Keratinocyte (primary cell): ENCODE measurements at places on chromosomes 3 and 15. TPM values are rescaled to one million over a fixed set of nuclear protein-coding genes. Genes with fewer than 3 reads are reported as not detected.
A peak's percentile ranks its signal among the peaks of the same experiment; 100 is the strongest.

GRCh38 chr3:45182915-45183871 lies 37.0 kb upstream of the CDCP1 start:
- H3K27ac ChIP-seq, result peak overlapping the region; percentile 66
- DNase-seq, result no peak
- H3K4me3 ChIP-seq, result peak overlapping the region; percentile 15

DNA sequence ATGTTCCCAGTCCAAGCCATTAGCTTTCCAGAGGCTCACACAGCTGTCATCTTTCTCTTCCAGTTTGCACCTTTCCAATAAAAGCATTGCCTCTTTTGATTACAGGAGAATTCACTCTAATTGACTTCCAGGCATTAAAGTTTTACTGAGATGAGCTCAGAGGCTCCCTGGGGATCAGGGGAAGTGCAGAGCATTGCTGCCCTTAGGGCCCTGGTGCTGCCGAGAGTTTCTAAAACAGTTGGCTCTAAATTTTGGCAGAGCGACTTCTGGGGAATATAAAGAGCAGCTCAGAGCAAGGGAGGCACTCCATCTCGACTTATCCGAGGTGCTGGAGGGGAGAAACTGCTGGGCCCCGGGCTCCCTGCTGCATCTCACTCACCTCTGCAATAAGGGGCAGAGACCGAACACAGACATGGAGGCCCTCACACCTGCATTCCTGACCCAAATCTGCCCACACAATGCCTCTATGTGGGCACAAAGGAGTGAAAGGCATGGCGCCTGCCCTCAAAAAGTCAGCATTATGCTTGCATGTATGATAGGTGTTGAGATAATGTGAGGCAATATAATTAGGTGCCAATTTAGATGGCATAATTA lies 61.7 kb downstream of the SCN11A start:
- peaks cover 32% of the 10 kb centered on the region for H3K4me1 ChIP-seq
- no peak for DNase-seq
- no peak overlapping the region for H3K27ac ChIP-seq
- H3K27me3 ChIP-seq, result no peaks in the 10 kb centered on the region
- H3K36me3 ChIP-seq, result no peaks in the 10 kb centered on the region

The GOLGA6L4 gene
- polyA plus RNA-seq, result 0.44 to 1.6 TPM (median 0.86 TPM) in 3 replicates

- peaks cover 18% of the 10 kb centered on the region for H3K4me1 ChIP-seq
- H3K27me3 ChIP-seq, result no peaks in the 10 kb centered on the region
- no peak overlapping the region for H3K27ac ChIP-seq
- no peaks in the 10 kb centered on the region for H3K36me3 ChIP-seq
- DNase-seq, result no peak
These were observed 145.4 kb upstream of the TLE3 start for GRCh38 chr15:70242951-70243685.

The AADACL2 gene
- polyA plus RNA-seq, result 0.30 to 0.38 TPM in 2 of 3 replicates, not detected in the other

The USP50 gene
- polyA plus RNA-seq, result 0.12 TPM in 1 of 3 replicates, not detected in the others

The RTP3 gene
- not detected in 3 replicates for polyA plus RNA-seq

GRCh38 chr3:30098653-30099455 lies 507.5 kb upstream of the TGFBR2 start:
- DNase-seq, result no peak
- H3K4me3 ChIP-seq, result no peak overlapping the region
- H3K27me3 ChIP-seq, result no peaks in the 10 kb centered on the region
- no peaks in the 10 kb centered on the region for H3K36me3 ChIP-seq

GRCh38 chr15:54577476-54578250 lies 599.4 kb downstream of the UNC13C start:
- no peaks in the 10 kb centered on the region for H3K36me3 ChIP-seq
- H3K27ac ChIP-seq, result no peak overlapping the region
- H3K4me1 ChIP-seq, result no peaks in the 10 kb centered on the region
- no peaks in the 10 kb centered on the region for H3K27me3 ChIP-seq

DNA sequence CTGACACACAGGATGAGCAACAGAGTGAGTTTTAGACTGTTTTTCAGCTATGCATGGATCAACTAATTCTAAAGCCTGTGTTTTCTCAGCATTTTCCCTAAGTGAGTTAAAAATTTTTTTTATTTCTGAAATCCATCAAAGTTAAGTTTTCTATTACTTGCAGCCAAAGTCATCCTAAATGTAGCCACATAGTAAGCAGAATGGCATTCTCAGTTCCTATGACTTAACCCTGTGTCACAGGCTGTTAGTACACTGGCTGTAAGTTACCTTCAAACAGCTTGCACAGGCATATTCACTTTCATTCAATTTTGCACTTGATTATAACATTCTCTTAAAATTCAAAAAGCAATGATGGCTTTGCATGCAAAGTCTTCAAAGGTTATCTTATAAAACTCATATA lies 368.2 kb downstream of the OCA2 start:
- no peak overlapping the region for H3K4me3 ChIP-seq
- H3K27ac ChIP-seq, result no peak overlapping the region

- peaks cover 22% of the 10 kb centered on the region for H3K4me1 ChIP-seq
- peaks cover 21% of the 10 kb centered on the region for H3K36me3 ChIP-seq
- peak overlapping the region; percentile 60 for H3K4me3 ChIP-seq
- no peaks in the 10 kb centered on the region for H3K27me3 ChIP-seq
These were observed 41.6 kb upstream of the AP3B2 start for GRCh38 chr15:82751308-82751707.

- peaks cover 6% of the 10 kb centered on the region for H3K36me3 ChIP-seq
- DNase-seq, result no peak
- no peaks in the 10 kb centered on the region for H3K27me3 ChIP-seq
- H3K27ac ChIP-seq, result no peak overlapping the region
- H3K4me3 ChIP-seq, result no peak overlapping the region
- peaks cover 13% of the 10 kb centered on the region for H3K4me1 ChIP-seq
These were observed 31.9 kb upstream of the TSC22D2 start for GRCh38 chr3:150376001-150376848.

- H3K27me3 ChIP-seq, result no peaks in the 10 kb centered on the region
- H3K36me3 ChIP-seq, result no peaks in the 10 kb centered on the region
- DNase-seq, result no peak
- H3K4me1 ChIP-seq, result peaks cover 8% of the 10 kb centered on the region
- peak within 1 kb of the TSS; percentile 92 for H3K4me3 ChIP-seq
These were observed at the start of gene CRTC3 for GRCh38 chr15:90529371-90530249. TSS of gene CRTC3 (plus strand) at chr15:90529923. CDS start at chr15:90530072, 149 bp downstream.

DNA sequence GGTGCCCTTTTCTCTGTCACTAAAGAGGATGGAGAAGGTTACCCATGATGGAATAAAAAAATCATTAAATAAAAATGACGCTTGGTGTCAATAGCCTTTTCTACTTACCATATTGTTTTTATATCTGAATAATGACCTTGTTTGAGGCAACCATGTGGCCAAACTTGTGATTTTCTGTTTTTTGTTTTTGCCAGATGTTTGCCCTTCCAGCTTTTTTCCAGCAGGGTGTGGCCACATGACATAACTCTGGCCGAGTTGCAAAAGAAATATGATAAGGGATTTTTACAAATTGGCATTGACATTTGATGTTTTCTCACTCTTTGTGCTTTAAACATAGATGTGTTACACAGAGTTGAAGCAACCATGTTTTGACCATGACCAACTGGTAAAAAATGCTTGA lies 39.7 kb upstream of the EPHA3 start:
- DNase-seq, result no peak
- no peaks in the 10 kb centered on the region for H3K36me3 ChIP-seq
- H3K27me3 ChIP-seq, result no peaks in the 10 kb centered on the region
- no peak overlapping the region for H3K27ac ChIP-seq
- H3K4me3 ChIP-seq, result no peak overlapping the region

DNA sequence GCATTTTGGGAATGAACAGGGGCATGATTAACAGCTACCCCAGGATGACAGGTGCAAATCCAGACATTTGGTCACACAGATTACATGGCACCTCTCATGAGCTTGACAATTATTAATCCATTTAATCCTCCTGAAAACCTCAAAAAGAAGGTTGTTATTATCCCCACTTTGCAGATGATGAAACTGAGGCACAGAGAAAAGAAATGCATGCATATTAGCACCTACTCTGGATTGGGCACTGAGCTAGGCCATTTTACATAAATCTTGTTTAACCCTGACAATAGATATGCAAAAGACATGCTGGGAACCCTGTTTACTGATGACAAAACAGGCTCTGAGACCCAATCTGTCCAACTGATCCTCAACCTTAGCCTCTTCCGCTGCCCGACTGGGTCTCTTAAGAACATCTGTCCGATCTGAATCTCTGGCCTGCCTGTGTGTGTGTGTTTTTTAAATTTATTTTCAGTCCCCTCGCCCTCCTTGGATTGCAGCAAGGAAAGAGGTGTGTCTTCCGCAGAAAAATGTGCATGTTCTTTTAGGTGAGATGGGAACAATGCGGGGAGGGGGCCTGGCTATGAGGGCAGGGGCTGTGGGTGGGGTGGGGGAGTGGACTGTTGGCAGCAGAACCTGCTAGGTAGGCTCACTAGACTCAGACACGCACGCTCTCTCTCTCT lies 162.5 kb downstream of the WNT7A start:
- no peaks in the 10 kb centered on the region for H3K27me3 ChIP-seq
- no peak for DNase-seq
- H3K4me1 ChIP-seq, result no peaks in the 10 kb centered on the region
- no peak overlapping the region for H3K4me3 ChIP-seq

The TUSC7 gene
- not detected in 3 replicates for polyA plus RNA-seq

The DNAJC19 gene
- 31.1 to 40.6 TPM (median 37.8 TPM) in 3 replicates for polyA plus RNA-seq

DNA sequence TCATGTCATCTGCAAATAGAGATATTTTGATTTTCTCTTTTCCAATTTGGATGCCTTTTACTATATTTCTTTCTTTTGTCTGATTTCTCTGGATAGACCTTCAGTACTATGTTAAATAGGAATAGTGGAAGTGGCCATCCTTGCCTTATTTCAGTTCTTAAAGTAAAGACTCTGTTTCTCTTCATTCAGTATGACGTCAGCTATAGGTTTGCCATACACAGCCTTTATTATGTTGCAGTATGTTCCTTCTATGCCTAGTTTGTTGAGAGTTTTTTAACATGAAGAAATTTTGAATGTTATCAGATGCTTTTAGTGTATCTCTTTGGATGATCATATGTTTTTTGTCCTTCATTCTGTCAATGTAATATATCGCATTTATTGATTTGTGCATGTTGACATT lies 566.7 kb upstream of the ROBO1 start:
- H3K27me3 ChIP-seq, result no peaks in the 10 kb centered on the region
- no peaks in the 10 kb centered on the region for H3K36me3 ChIP-seq
- H3K4me3 ChIP-seq, result no peak overlapping the region
- H3K4me1 ChIP-seq, result no peaks in the 10 kb centered on the region

The SLC51A gene
- not detected in 3 replicates for polyA plus RNA-seq

- H3K27me3 ChIP-seq, result no peaks in the 10 kb centered on the region
- H3K4me1 ChIP-seq, result no peaks in the 10 kb centered on the region
- no peaks in the 10 kb centered on the region for H3K36me3 ChIP-seq
These were observed 996.0 kb downstream of the OTOL1 start for GRCh38 chr3:162492446-162493081.

GRCh38 chr3:71090207-71090606 lies 493.3 kb downstream of the FOXP1 start:
- H3K36me3 ChIP-seq, result no peaks in the 10 kb centered on the region
- no peak overlapping the region for H3K27ac ChIP-seq
- no peaks in the 10 kb centered on the region for H3K4me1 ChIP-seq
- H3K27me3 ChIP-seq, result no peaks in the 10 kb centered on the region

DNA sequence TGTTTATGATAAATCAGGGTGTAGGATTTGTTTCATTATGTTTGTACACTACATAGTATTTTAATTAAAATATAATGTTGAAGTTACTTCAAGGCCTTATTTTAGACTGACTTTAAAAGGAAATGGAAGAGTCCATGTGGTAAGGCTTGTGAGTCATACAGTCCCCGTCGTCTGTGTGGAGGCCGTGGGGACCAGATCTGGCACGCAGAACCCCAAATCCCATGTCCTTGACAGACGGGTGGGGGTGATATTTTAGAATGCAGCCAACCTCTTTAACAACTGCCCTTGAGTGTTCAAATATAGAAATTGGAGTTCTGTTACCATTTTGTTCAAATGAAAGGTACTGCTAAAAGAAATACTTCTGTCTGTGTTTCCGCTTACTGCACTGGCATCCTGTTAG lies 35.8 kb downstream of the ABHD17C start:
- no peaks in the 10 kb centered on the region for H3K4me1 ChIP-seq
- no peak overlapping the region for H3K4me3 ChIP-seq
- H3K27me3 ChIP-seq, result no peaks in the 10 kb centered on the region
- peaks cover 6% of the 10 kb centered on the region for H3K36me3 ChIP-seq
- no peak for DNase-seq

The PIERCE2 gene
- 3.2 to 4.3 TPM (median 3.4 TPM) in 3 replicates for polyA plus RNA-seq

DNA sequence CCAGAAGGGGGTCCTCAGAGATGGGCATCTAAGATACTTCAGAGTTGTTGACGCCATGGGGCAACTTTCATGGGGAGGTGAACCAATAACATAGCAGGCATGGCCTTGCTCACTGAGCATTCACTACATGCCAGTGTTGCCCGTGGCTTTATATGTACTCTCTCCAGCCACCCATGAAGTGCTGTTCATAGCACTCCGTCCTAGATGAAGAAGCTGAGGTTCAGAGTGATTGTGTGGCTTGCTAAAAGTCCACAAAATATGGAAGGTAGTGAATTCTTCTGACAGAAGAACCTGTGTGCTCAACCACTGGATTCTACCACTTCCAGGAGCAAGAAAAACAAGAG lies 9.8 kb upstream of the SEMA4B start:
- H3K4me1 ChIP-seq, result peaks cover 57% of the 10 kb centered on the region
- peaks cover 3% of the 10 kb centered on the region for H3K36me3 ChIP-seq
- H3K4me3 ChIP-seq, result peak overlapping the region; percentile 1

GRCh38 chr15:60328852-60329443 lies 68.8 kb downstream of the ANXA2 start:
- no peak overlapping the region for H3K4me3 ChIP-seq
- no peak for DNase-seq
- no peaks in the 10 kb centered on the region for H3K36me3 ChIP-seq
- H3K4me1 ChIP-seq, result peaks cover 3% of the 10 kb centered on the region
- no peak overlapping the region for H3K27ac ChIP-seq

- peaks cover 4% of the 10 kb centered on the region for H3K36me3 ChIP-seq
- no peak for DNase-seq
- no peak overlapping the region for H3K4me3 ChIP-seq
- no peak overlapping the region for H3K27ac ChIP-seq
These were observed 25.7 kb downstream of the CD47 start for GRCh38 chr3:108065096-108065495.

The BRK1 gene
- 279 to 295 TPM (median 280 TPM) in 3 replicates for polyA plus RNA-seq

DNA sequence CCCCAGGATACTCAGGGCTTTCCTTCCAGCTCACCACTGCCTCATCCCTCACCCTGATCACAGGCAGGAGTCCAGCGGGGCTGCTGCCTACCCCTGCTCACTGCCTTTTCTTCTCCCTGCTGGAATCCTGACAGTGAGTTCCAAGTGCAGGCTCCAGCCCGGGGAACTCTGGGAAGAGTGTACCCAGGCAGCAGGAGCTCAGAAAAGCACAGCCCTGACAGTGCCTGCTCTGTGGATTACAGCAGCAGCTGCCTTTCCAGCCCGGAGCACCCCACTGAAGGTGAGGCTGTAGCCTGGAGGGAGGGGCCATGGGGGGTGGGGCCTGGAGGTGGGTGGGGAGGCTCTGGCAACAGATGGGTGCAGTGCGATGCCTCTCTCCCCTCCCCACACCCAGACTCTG lies 6.1 kb upstream of the JMJD7 start:
- no peaks in the 10 kb centered on the region for H3K27me3 ChIP-seq
- no peak for DNase-seq
- H3K27ac ChIP-seq, result no peak overlapping the region

GRCh38 chr3:196513697-196514349 lies 1.3 kb downstream of the SMCO1 start:
- H3K36me3 ChIP-seq, result no peaks in the 10 kb centered on the region

The HIGD2B gene
- not detected in 3 replicates for polyA plus RNA-seq

- no peak overlapping the region for H3K27ac ChIP-seq
- H3K4me1 ChIP-seq, result no peaks in the 10 kb centered on the region
- peaks cover 12% of the 10 kb centered on the region for H3K36me3 ChIP-seq
- no peaks in the 10 kb centered on the region for H3K27me3 ChIP-seq
These were observed 81.7 kb downstream of the BTD start for GRCh38 chr3:15683253-15683652.
